Right ventricle myocardium superior (tissue), 1 donor: ENCODE measurements at places on chromosomes 16 and 17.
A peak's percentile ranks its signal among the peaks of the same experiment; 100 is the strongest.

GRCh38 chr16:10918294-10919002 is 23.8 kb downstream of the DEXI start:
- peak; percentile 94 for DNase-seq

- DNase-seq: no peak
These were observed 53.4 kb downstream of the PIMREG start for GRCh38 chr17:6497496-6498221.

DNA sequence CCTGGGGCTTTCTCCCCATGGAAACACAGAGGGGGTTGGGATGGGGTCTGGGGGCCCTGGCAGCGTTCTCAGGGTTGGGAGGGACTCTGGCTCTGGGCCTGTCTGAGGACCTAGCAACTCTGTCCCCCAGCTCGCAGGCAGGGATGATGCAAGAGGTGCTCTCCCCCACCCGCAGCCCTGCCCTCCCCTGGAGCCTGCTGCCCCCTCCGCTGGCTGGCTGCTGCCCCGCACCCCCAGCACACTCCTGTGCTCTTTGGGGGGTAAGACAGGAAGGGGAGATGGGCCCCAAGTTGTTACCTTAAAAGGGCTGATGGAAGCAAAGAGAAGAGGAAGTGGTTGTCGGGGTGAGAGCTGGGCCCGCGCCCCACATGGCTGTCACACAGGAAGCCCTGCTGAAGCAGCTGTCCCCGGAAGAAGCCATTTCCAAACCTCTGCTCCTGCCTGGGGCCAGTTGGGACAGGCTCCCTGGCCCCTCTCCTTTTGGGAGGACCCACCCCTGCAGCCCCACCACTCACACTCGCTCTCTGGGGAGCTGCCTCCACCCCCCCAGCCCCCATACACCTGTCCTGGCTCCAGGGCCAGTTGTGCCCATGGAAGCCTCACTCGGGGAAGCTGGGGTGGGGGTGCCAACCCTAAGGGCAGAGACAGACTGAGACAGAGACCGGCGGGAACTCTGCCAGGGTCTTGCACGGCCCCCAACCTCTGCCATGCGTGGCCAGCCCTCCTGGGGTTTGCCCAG is 2.5 kb downstream of the CORO1A start:
- peak; percentile 82 for DNase-seq

DNA sequence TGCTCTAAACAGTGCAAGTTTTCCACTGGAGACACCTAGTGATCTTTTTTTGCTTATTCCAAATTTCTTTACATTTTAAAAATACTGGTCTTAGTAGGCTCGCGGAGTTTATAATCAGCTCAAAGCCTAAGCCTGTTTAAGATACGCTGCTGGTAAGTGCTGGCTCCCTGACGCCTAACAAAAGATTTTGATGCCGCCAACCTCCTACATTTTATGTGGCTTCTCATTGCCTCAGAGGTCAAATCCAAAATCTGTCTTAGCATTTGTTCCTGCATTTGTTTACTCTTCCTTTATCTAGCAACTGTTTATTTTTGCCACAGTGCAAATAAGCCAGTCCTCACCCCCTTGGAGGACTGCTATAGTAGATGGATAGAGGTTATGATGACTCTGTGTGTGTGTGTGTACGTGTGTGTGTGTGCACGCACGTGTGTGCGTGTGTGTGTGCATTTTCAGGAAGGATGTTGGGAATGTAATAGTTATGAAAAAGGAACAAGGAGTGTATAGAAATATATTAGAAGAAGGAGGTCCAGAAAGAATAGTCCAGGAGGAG is 24.8 kb downstream of the HS3ST3B1 start:
- no peak for DNase-seq

DNA sequence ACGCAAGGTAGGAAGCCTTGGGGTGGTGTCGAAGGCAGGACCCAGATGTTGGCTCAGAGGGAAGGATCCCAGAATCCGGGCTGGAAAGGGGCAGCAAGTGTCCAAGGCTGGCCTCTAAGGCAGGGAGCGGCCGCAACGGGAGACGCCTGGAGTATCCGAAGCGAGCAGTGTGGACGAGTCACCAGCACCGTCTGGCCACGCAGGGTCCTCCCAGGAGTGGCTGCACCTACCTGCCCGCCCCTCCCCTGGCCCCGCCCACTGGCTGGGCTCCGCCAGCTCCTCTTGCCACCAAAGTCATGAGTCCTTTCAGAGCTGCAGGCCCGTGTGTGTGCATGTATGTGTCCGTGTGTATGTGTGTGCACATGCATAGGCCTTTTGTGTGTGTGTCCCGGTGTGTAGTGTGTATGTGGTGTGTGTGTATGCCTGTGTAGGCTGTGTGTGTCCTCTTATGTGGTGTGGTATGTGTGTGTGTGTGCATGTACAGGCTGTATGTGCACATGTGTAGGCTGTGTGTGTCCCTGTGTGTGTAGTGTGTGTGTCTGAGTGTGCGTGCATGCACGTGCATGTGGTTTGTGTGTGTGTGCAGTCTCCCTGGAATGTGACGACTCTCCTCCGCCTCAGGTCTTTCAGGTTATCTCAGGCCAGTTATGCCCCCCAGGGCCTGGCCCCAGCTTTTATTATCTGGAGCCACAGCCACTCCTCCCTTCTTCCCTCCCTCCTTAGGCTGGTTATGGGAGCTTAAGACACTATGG is at the start of gene PRSS8:
PRSS8 (minus strand) TSS at position 193 of the 752 bp plus-strand sequence. CDS start 229 bp downstream, outside the sequence.
- no peak for DNase-seq

- no peak for DNase-seq
These were observed 1.8 kb upstream of the LITAF start for GRCh38 chr16:11588321-11589197.

DNA sequence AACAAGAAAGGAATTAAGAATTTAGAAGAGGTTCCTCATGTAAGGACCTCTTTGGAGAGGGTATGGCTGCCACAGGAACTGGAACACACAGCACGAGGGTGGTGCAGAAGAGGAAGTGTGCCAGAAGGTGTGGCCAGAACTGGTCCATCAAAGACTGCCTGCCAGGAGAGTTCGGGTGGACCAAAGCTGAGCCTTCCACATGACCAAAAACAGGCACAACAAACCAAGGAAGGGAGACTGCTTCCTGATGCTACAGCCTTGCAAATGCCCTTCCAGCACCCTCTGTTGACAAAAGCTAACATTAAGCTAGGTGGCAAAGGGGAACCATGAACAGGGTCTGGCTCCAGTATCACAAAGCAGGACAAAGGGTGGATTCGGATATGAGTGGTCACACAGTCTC is 125.8 kb upstream of the TMEM97 start:
- peak; percentile 63 for DNase-seq

DNA sequence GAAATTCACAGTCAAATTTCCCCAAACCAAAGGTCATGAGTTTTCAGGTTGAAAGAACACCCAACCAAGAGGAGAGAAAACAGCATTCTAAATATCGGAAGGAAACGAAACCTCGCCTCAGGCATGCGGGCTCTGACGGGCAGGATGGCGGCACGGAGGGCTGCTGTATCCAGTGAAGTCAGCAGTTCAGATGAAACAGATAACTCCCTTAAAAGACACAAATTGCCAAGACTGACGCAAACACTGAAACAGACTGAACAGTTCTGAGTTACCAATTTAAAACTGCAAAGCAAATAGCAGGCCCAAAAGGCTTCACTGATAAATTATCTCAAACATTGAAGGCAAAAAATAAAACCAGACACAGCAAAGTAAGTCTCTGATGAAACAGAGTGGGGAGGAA is 20.6 kb upstream of the CDH15 start:
- no peak for DNase-seq

DNA sequence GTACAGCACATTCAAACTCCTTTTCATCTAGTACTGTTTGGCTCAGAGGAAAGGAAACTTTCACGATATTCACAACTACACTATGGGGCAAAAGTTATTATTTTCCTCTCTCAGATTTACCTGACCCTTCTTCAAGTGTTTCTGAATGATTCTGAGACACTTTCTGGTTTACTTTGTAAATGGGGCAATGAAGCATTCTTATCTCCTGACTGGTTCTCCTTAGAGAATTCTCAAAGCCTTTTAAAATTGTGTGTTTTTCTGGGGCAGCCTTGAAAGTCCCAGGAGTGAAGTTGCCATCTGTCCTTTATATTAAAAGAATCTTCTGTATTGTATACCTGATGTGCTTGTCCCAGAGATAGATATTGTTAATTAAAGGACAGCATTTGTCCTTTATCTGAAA is 264.9 kb downstream of the FTO start:
- no peak for DNase-seq

GRCh38 chr16:30381291-30382041 is 895 bp downstream of the SEPTIN1 start:
- DNase-seq: no peak

DNA sequence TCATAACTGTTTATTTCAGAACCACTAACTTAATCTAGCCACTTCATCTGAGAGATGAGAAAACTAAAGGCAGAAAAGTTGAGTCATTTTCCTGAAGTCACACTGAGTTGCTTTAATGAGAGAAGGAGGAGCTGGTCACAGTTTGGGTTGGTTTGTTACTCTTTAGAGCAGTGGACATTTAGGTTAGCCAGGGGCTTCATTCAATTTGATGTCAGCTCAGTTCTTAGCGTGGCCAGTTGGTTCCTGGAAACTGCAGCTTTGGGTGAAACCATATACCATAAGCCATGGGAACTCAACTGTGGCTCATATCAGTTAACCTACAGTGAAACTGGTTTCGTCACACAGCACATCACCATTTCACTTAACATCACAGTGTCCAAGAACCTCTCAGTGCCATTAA is 59.2 kb upstream of the ADORA2B start:
- DNase-seq: no peak

DNA sequence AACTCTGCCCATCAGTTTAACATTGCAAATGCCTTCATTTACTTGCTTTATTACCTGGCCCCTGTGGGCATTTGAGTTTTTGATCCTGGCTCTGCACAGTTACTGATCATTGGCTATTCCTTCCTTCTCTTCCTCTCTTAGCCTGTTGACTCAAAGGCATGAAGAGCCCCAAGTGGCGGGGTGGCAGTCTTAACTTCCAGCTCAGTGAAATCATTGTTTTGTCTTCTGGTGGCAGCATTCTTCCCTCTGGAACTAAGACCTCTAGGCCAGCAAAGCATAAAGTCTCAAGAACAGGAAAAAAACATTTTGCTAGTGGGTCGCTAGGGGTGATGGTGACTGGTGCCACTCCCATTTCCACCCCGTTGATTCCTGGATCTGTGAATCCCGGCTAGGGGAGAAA is 52.3 kb upstream of the MRTFB start:
- no peak for DNase-seq

DNA sequence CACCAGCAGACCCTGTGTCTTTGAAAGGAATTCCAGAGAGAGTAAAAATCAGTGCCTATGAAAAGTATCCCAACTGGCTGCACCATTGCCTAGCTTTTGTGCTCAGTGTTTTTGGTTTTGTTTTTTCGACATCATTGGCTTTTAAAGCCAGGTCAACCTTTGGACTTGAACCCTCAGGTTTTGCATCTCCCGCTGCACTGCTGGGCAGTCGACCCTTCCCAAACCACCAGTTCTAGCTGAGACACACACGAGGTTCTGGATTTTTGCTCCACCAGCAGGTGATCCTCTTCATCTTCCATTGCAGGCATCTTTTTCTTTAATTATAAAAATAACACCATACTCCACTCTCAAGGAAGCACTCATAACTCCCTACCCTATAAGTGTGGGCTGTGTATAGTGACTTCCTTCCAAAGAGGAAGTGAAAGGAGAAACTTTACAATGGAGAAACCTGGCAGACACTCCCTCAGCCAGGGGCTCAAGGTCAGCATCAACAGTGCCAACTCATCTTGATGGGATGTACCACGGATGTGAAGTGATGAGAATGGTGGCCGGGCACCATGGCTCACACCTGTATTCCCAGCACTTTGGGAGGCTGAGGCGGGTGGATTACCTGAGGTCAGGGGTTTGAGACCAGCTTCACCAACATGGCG is 57.8 kb downstream of the BMERB1 start:
- no peak for DNase-seq

DNA sequence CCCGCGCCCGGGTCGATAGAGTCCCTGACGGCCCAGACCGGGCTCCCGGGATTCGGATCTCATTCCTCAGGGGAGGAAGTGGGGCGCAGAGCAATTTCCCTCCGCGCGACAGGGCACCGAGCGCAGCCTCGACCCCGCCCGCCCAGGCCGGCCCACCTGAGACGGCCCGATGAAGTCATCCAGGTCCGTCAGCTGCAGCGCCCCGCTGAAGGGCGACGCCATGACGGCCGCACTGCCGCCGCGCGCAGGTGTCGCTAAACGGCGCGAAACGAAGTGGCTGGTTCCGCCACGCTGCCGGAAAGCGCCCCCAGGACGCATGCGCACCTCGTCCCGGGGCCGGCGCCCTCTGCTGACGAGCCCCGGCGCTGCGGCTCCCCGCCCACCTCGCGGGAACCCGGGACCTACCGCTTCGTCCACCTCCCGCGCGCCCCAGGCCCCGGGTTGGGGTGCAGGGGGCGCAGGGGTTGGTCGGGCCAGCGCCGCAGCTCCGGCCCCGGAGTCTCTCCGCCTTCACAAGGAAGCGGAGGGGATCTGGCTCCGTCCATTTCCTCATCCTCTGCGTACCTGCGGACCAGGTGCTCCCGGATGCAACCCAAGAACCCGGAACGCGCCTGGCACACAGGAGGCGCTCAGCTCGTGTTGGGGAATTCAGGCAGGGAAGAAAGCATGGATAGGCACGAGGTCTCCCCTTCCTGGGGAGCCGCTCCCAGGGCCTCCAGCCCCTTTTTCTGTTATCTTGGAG is at the start of gene CIAO3:
CIAO3 (minus strand) TSS at position 234 of the 742 bp plus-strand sequence; CDS start at position 222, 12 bp downstream.
- DNase-seq: peak; percentile 92

DNA sequence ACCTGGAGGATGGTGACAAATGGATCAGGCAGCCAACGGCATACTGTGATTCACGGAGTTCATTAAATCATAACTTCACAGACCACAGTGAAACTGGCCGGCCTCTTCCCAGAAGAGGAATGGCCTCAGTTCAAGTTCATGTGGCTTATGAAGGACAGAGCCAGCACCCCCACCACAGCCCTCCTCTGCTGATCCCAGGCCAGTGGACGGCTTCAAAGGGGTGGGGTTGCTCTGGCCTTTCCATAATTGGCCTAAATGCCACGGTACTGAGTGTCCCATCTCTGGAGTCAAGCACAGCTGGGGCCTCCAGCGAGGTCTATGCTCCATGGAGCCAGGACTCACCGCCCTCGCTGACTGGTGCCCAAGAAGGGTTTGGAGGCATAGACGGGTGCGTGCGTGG is 21.4 kb downstream of the GALNS start:
- peak; percentile 54 for DNase-seq

- peak; percentile 70 for DNase-seq
These were observed 224.9 kb downstream of the SEC14L1 start for GRCh38 chr17:77365584-77366186.

GRCh38 chr17:43309505-43310332 is 75.9 kb upstream of the RNU2-1 start:
- DNase-seq: peak; percentile 24

DNA sequence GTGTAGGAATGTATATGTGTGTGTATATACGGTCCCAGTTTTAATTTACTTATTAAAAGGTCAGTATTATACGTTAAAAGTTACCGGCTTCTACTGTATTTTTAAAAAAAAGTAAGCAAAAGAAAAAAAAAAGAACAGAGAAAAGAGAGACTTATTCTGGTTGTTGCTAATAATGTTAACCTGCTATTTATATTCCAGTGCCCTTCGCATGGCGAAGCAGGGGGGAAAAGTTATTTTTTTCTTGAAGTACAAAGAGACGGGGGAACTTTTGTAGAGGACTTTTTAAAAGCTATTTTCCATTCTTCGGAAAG is 1.6 kb downstream of the NOG start:
- DNase-seq: no peak
